ENCODE measurements at places on chromosomes 6 and 20.

GRCh38 chr6:22072949-22073348, 223.9 kb downstream of the PRL start:
- no peak for DNase-seq

DNA sequence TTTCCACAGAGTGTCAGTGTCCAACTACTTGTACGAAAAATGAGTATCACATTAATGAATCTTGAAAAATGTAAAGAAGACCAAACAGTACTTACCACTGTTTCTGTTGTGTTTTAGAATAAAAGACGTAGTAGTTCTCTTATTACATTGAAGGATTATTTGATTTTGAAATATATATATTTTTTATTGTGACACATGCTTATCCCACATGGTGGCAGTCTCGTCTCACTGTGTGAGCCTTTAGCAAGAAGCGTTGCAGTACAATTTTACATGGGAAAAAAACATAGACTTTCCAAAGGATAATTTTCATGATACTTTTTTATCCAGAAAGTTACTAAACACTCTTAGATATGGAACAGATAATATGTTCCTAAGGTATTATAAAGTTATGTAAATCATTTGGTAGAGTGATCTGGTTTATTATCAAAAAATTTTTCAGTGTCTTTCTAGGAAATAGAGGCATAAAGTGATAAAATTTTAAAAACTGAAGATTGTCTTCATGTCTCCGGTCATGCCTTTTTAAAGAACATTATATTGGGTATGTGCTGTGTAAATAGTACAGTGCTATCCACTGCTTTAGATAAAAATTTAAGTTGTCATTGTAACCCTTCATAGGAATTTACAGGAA, 117.5 kb upstream of the SAMD5 start:
- no peak for DNase-seq

DNA sequence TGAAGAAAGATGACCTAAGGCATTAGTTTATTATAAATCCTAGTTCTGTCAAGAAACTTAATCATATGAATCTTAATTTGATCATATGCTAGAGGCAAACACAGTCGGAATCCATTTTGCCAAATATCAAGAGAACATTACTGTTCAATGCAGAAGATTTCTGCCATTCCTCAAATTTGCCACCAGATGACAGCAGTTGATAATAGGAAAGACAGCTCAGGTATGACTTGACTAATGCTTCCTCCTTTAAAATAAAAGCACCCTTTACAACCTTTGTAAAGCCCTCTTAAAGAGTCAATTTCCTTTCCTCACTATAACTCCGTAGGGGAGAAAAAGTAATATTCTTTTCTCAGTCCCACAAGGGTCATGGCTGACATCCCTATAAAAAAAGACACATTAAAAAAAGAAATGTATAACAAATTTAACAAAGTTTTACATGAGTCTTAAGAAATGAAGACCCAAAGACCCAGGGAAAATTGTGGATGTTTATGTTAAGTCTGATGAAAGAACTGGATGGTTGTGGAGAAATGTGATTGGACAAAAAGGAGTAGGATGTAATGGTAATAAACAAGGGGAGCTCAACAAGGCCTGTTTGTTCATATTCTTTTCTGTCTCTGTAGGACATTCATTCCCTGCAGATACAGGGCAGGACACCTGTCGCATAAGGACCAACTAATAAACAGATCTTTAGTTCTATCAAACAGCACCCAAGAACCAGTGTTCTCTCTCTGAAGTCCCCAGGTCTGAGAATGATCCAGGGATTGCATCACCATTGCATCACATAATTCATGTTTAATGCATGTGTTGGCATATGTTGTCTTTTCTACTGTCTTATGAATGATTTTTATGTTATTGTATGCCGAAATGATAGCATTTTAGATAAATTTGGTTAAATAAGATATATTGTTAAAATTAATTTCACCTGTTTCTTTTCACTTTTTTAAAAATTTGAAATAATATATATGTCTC, 23.0 kb upstream of the IL17A start:
- no peak for DNase-seq

- no peak for DNase-seq
Observed at GRCh38 chr20:5720696-5721095, 29.5 kb upstream of the SHLD1 start.

DNA sequence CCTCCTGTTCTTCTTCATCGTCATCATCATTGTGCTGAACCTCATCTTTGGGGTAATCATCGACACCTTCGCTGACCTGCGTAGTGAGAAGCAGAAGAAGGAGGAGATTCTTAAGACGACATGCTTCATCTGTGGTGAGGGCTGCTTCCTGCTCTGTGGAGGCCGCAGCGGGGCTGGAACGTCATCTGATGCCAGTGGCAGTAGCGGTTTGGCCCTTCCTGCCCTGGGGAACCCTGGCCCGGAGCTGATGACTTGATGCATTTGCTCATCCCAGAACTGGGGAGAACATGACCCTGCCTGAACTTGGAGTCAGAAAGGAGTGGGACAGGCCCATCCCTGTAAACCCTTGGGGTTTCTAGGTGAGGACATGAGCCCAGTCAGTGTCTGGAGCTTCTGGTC, 18.7 kb downstream of the UQCC2 start:
- no peak for DNase-seq

GRCh38 chr6:121851056-121851455, 415.6 kb downstream of the GJA1 start:
- no peak for DNase-seq

DNA sequence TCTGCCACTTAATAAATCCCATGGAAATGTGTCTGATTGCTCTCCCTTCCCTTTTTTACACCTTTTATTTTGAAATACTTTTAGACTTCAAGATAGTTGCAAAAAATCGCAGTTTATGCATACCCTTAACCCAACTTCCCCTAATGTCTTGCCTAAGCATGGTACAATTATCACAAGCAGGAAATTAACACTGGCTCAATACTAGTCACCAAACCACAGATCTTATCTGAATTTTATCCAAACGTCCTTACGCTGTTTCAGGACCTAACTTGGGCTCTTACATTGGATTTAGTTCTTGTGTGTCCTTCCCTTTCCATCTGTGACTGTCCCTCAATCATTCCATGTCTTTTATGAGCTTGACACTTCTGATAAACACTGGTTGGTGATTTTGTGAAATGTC, 146.3 kb downstream of the ZNF217 start:
- DNase-seq: no peak

GRCh38 chr20:15455279-15455678, 1117.9 kb upstream of the FLRT3 start:
- DNase-seq: no peak

- DNase-seq: no peak
Observed at GRCh38 chr6:37501632-37502491, 2.2 kb upstream of the CCDC167 start.

GRCh38 chr20:46804126-46804525, 90.5 kb upstream of the EYA2 start:
- no peak for DNase-seq

DNA sequence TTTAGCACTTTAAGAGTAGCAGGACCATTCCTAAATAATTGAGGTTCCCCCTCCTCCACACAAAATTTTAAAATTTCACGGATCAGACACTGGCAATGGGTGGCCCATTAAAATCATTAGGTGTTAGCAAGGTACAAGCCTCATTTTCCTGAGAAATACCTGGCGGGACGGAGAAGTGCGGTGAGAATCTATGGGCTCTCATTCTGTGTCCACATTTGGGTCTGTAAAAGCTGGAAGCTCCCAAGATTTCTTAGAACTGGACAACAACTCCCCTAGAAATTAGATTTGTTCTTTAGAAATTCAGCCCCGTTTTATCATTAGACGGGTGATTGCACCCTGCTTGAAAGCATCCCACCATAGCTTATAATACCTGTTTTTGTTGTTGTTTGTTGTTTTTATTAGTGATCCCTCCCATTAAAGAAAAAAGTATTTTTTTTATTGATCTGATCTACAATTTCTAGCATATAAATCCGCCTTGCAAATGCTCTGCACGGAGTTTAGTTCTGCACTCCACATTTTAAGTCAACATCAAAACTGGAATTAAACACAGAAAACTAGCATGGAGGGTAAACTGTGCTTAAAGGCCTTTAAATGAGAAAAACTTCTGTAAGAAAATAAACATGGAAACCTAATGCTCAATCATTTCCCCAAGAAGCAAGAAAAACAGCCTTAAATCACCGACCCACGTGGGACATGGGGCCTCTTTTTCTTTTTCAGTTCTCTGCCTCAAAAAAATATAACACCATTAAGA, 5.7 kb downstream of the SIM1 start:
- DNase-seq: no peak

GRCh38 chr6:134422426-134423231, 104.7 kb upstream of the SGK1 start:
- no peak for DNase-seq

- no peak for DNase-seq
Observed at GRCh38 chr6:15970517-15970916, 158.4 kb upstream of the MYLIP start.

DNA sequence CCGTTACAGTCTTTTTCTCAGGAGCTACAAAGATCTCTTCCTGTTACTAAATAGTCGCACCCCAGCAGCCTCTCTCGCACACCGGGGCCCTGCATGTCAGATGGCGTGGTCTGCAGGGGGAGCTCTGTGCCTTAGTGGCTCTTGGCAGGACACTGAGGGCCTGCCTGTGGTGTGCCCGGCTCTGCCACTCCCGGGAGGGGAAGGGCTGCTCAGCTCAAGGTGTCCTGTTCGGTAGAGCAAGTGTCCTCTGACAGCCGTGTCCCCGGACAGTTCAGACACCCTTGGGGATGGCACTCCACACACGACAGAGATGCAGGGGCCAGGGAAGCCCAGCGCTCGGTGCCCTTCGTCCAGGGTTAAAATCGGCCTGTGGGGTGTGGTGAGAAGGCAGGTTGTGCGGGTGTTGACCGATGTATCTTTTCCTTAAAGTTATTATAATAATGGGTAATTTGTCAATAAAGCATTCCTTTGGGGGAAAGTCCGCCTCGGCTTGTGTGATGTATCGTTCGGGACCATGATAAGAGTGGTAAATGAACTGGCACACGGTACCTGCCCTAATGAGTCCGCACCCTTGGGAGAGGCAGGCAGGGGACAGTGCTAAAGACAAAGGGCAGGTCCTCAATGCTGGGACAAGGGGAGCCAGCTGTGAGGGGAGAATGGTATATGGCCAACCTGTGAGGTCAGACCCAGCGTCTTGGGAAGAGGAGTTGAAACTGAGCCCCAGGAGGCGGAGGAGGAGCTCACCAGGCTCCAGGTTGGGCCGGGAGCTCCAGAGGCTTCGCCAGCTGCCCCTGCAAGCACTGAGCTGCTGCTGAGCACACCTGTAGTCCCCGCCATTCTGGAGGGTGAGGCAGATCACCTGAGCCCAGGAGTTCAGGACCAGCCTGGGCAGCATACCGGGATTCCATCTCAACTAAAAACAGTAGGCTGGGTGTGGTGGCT, 3.6 kb upstream of the DNAJC5 start:
- DNase-seq: no peak

GRCh38 chr6:157137501-157137900, 185.8 kb downstream of the TMEM242 start:
- no peak for DNase-seq

DNA sequence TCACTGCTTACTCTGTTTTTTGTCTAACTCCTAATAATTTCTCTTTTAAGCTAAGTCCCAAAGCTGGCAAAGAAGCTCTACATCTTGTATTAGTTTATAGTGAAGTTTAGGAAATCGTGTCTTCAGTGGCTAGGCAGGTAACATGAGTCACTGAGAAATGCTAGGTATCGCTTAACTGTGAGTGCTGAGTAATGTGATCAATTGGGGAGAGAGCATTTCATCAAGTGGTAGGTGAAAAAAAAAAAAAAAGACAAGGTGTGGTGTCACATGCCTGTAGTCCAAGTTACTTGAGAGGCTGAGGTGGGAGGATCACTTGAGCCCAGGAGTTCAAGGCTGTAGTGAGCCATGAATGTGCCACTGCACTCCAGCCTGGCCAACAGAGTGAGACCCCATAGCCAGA, 125.3 kb downstream of the FAM83B start:
- no peak for DNase-seq

GRCh38 chr20:15866916-15867730, 706.1 kb downstream of the KIF16B start:
- DNase-seq: no peak

GRCh38 chr6:45657226-45657625, 279.5 kb upstream of the SUPT3H start:
- no peak for DNase-seq

GRCh38 chr6:46135176-46135575, 5.4 kb downstream of the ENPP4 start:
- DNase-seq: no peak

GRCh38 chr6:142597836-142598235, 296.0 kb downstream of the ADGRG6 start:
- no peak for DNase-seq

GRCh38 chr6:130754786-130755367, 72.3 kb upstream of the SMLR1 start:
- no peak for DNase-seq

DNA sequence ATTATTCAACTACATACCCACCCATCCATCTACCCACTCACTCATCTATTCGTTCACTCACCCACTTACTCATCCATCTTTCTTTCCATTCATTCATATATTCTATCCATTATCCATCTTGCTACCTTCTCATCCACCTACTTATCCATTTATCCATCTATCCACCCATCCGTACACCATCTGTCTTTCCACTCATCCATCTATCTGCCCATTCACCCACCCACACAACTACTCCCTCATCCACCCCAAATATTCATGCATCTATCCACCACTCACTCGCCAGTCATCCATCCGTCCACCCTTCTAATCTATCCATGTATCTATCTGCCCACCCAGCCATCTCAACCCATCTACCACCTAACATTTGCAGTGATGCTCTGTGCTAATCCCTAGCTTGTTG, 13.6 kb upstream of the KCNB1 start:
- DNase-seq: no peak

- DNase-seq: no peak
Observed at GRCh38 chr20:49824206-49824605, 11.6 kb downstream of the SLC9A8 start.

GRCh38 chr6:110547266-110547964, 71.0 kb upstream of the SLC22A16 start:
- no peak for DNase-seq

DNA sequence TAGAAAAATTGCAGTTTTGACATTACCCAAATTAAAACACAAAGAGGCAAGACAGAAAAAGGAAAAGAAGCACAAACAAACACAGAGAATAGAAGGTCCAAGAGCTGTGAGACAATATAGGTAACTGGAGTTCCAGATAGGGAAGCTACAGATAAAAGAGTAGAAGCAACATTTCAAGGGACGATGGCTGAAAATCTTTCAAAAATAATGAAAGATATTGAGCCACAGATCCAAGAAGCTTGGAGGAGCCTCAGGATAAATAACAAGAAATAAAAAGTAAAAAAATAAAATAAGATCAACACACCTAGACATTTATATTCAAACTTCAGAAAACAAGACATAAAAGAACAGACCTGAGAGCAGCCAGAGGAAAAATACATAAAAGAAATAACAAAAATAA, 164.9 kb downstream of the FNDC1 start:
- no peak for DNase-seq

DNA sequence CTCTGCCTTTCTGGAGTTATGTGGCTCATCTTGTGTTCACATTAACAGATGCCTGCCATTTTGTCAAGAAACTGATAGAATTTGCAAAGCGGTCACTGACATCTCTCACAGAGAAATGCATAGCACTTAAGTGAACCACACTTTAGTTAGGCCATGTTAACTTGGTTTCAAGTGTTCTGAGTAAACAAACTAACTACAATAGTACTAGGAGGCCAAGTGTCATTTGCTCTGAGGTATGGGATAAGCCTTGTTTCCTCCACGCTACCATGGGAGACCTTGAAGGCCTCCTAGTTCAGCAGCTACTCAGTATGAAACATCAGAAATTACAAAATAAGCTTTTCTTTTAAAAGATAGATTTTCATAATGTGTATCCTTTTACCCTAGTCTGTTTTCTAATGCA, 143.5 kb upstream of the MARCKS start:
- no peak for DNase-seq

All from left renal pelvis (tissue), 4 donors.